ENCODE measurements at places on chromosomes 12 and 14.

DNA sequence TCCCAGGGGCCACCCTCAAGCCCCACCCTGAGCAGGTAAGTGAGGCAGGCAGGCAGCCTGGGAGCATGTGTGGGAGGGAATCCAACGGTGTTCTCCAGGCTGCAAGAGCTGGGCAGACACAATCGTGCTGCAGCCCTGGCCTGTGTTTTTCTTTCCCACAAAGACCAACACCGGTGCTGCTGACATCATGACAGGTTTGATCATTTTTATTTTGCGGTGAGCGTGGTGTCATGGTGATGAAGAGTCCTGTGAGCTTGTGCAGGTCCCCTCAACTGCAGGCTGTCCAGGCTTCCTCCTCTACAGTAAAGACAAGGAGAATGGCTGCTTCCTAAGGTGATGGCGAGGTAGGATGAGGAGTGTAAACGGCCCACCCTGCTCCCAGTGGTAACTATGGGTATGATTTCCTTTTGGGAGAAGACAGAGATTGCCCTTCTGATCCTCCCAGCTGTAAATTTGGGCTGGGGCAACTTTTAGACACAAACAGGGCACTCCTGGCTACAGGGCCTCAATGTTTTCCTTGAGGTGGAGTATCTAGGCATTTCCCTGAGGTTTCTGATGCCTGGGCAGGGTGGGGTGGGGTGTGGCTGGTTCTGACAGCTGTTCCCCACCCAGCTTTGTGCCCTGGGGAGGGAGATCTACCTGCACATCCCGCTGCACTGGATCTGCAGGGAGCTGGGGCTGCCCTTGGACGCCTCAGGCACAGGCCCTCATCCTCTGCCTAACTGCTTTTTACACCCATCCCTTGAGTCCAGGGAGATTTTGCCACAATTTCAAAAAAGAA is 109.1 kb downstream of the VCPKMT start:
- DNase-seq: no peak

GRCh38 chr14:52079239-52079959 is 10.5 kb upstream of the NID2 start:
- DNase-seq: no peak

DNA sequence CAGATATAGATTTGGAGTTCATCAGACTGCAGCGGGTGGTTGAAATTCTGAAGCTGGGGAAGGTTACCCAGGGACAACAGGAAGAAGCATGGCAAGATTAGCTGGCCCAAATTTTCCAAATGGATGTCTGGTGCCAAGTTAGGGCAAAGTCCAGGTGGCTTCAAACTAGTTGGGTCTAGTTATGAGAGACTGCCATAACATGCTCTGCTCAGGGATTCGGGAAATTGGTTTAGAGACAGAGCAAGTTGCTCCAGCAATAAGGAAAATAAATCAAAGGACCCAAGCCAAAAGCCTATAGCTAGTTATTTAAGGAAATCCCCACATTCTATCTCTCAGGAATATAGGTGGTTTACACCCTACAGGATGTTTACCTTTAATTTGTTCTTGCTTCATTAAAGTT is 125.7 kb upstream of the BTG1 start:
- no peak for DNase-seq

- DNase-seq: no peak
Observed at GRCh38 chr14:60680511-60680910, 31.2 kb upstream of the SIX1 start.

GRCh38 chr12:49864798-49865090 is 21.8 kb upstream of the BCDIN3D start:
- DNase-seq: no peak

DNA sequence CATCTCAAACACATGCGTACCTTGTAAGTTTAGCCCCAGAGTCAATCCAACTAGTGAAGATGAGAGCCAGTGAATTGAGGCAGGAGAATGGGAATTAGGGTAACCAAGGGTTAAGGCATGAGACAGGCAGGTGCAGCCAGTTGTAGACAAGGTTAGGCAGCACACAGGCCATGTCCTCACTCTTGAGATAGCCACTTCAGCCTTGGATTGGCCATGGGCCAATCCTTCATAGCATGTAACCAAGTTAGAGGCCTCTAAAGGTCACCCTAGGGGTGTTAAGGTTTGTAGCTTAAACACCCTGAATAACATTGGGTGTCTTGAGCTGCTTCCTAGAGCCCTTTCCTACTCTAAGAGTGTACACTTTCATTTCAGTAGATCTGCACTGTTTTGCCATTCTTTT is 208.2 kb upstream of the RBM19 start:
- no peak for DNase-seq

DNA sequence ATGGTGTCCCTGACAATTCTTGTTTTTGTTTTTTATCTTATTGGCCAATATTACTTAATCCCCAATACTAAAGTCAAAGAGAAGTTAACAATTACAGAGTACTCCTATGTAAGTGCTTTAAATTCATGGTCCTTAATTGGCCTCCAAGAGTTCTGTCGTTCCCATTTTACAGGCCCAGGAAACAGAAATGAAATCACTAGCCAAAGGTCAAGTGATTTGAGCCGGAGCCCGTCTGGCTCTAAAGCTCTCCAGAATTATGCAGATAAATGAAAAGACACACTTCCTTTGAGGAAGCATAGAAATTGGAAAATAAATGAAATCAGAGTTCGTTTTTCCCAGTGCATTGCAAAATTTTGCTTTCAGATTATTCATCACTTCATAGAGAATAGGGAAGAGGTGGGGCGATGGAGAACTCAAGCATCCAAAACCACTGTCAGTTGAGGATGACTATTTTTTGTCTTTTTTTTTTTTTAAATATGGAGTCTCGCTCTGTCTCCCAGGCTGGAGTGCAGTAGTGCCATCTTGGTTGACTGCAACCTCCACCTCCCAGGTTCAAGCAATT is 78.5 kb downstream of the MAP1LC3B2 start:
- no peak for DNase-seq

- DNase-seq: no peak
Observed at GRCh38 chr14:72545411-72546311, 348.2 kb downstream of the DPF3 start.

DNA sequence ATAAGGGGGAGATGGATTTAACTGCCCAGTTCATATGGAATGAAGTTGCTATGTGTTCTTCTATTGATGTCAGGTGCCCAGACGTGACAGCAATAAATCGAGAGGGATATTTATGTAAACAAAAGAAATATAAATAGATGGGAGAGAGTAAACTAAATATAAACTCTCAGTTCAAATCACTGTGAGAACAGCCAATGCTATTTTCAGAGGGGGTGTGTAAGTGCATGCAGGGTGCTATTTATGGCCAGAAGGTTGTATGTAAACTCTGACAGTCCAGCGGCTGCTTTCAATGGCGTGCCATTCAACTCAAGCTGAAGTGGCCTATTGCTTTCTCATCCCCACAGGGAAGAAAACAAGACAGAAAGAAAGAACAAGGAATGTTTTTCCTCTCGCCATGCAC is 127.2 kb downstream of the KCNA5 start:
- DNase-seq: no peak

DNA sequence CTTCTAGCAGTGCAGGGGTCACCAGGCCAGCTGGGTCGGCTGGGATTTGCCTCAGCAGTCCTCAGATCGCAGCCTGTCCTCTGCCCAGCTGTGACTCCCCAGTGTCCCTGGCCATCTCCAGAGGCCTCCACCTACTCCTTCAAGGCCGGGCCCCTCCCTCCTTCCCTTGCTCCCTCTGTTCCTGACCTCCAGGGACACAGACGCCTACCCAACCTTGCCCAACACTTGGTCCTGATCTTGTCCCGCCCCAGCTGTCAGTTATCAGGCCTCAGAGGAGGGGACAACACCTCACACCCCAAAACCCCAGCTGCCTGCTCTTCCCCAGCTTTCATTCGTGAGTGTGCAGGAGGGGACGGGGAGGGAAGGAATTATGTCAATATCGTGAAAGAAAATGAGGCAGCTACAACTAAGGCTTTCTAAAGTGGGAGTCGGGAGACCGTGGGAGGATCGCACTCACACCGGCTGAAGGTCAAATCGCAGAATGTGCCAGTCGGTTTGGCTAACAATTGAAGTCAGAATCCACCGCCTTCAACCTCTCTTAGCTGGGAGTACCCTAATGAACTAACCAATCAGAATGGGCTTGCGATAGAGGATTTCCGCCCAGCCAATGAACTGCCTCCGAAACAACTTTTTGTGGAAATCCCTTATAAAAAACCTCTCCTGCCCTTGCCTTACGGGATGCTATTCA is 9.4 kb upstream of the PLBD2 start:
- no peak for DNase-seq

DNA sequence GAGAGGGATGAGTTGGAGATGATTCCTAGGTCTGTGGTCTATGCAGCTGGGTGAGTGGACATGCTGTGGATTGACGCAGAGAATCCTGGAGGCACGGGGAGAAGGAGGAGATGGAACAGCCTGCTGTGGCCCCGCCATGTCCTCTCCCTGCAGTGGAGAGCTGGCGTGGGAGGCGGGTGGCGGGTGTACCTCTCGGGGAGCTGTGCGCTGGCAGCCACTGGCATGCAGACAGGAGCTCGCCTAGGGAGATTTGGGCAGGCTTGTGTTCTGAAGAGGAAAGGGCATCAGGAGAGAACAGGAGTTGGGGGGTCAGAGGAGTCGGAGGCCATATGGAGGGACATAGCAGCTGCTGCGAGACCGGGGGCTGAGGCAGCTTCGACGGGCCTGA is 56.1 kb downstream of the TECPR2 start:
- DNase-seq: no peak

GRCh38 chr14:103404032-103404918 is 19.1 kb downstream of the MARK3 start:
- no peak for DNase-seq

- no peak for DNase-seq
Observed at GRCh38 chr14:24054646-24055045, 2.8 kb downstream of the CARMIL3 start.

DNA sequence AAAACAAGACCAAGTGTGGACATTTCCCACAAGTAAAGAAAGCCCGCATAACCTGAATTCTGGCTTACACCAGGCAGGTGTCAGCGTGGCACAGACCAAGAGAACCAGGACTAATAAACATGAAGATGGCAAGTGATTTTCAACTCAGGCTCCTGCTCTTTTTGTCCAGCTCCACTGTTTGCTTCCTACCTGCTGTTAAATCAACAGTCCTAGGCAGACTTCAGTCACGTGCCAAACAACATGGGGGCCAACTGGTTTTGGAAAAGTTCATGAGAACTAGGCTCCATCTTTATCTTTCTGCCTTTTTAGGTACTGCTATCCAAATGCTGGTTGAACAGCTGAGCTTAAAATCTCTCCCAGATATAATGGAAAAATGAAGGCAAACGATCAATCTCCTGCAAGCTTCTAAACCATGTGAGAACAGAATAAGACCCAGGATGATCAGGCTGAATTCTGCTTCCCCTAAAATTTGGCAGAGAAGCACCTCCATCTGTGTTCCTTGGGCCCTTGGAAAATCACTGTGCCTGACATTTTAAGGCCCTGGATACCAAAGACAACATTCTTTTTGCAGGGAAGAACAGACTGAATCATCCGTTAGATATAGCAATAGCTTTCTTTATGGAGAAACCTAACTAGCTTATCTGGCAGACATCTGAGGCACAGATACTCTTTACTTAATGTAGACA is 215.6 kb upstream of the USP15 start:
- no peak for DNase-seq

DNA sequence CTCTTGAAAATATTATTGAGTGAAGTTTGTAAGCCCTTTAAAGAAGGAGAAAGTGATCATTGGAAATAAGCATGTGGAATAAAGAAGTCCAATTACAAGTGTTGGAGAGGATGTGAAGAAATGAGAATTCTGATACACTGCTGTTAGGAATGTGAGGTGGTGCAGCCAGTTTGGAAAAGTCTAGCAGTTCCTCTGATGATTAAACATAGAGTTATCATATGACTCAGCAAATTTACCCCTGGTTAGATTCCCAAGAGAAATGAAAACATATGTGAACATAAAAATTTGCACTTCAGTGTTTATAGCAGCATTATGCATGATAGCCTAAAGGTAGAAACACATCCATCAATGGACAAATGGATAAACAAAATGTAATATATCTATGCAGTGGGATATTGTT is 319.9 kb downstream of the AEBP2 start:
- no peak for DNase-seq
